ENCODE measurements at places on chromosomes 4 and X. TPM values are rescaled to one million over a fixed set of nuclear protein-coding genes. Genes with fewer than 3 reads are reported as not detected.

Gene SH3TC1
- 16.7 TPM for total RNA-seq

Gene MAGEB1
- not detected for total RNA-seq

Gene ADGRA3
- 35.5 TPM for total RNA-seq

Gene SLC25A6
- 183 TPM for total RNA-seq

Gene SASH3
- 17.8 TPM for total RNA-seq

Gene LIN54
- total RNA-seq, result 19.3 TPM

Gene PTPN13
- 47.6 TPM for total RNA-seq

Gene CLCN5
- total RNA-seq, result 3.0 TPM

Gene FMR1NB
- total RNA-seq, result not detected

Gene CLNK
- total RNA-seq, result not detected

Gene CT45A1
- not detected for total RNA-seq

Gene PRDM8
- total RNA-seq, result 39.0 TPM

Gene UGT2A1
- not detected for total RNA-seq

Gene SLC38A5
- 26.2 TPM for total RNA-seq

Gene GLRA3
- 15.9 TPM for total RNA-seq

Gene TEX13A
- not detected for total RNA-seq

Gene AMBN
- not detected for total RNA-seq

Gene SHOX
- total RNA-seq, result not detected

Gene EFNB1
- 6.0 TPM for total RNA-seq

Gene SNCA
- total RNA-seq, result 224 TPM

Gene NXF3
- not detected for total RNA-seq

Gene CENPI
- total RNA-seq, result 2.7 TPM

Gene ABLIM2
- 145 TPM for total RNA-seq

Gene IL1RAPL2
- 2.1 TPM for total RNA-seq

Gene GAGE12F
- total RNA-seq, result not detected
